Peyer's patch (tissue), 4 donors: ENCODE measurements at places on chromosomes 3 and 15. TPM values are rescaled to one million over a fixed set of nuclear protein-coding genes. Genes with fewer than 3 reads are reported as not detected.

Gene CEP152
- 43.7 TPM for total RNA-seq

Gene ABHD5
- 25.5 TPM for total RNA-seq

Gene ATP13A4
- total RNA-seq, result not detected

Gene VIPR1
- 320 TPM for total RNA-seq

Gene CCDC39
- not detected for total RNA-seq

Gene FOXB1
- not detected for total RNA-seq

Gene CAPN3
- total RNA-seq, result 76.7 TPM

Gene LRRC2
- total RNA-seq, result 23.9 TPM

Gene SLC28A1
- total RNA-seq, result 61.1 TPM

Gene AHSG
- not detected for total RNA-seq

Gene CILP
- 20.6 TPM for total RNA-seq

Gene CGNL1
- total RNA-seq, result 2.1 TPM

Gene ADAMTS17
- total RNA-seq, result 7.2 TPM

Gene SEMA5B
- total RNA-seq, result 6.8 TPM

Gene MOBP
- total RNA-seq, result not detected

Gene STAG1
- 34.0 TPM for total RNA-seq

Gene PPM1L
- total RNA-seq, result 17.8 TPM

Gene NR1I2
- total RNA-seq, result 572 TPM

Gene ATP8B4
- total RNA-seq, result 4.9 TPM

Gene GOLGA8J
- not detected for total RNA-seq

Gene UQCRC1
- 695 TPM for total RNA-seq

Gene NANOGP8
- not detected for total RNA-seq

Gene NR2E3
- 1.3 TPM for total RNA-seq

Gene GP5
- total RNA-seq, result not detected

Gene FAM174B
- 9.0 TPM for total RNA-seq

Gene ITIH1
- total RNA-seq, result not detected

Gene HTR3E
- not detected for total RNA-seq

Gene ANKRD63
- total RNA-seq, result not detected

Gene IL5RA
- total RNA-seq, result 2.1 TPM

Gene TEX264
- 22.3 TPM for total RNA-seq

Gene SLC22A14
- not detected for total RNA-seq

Gene OR5H6
- total RNA-seq, result not detected

Gene SMCO1
- total RNA-seq, result not detected

Gene FGF7
- 1.2 TPM for total RNA-seq

Gene HRG
- not detected for total RNA-seq

Gene PROK2
- not detected for total RNA-seq

Gene SPATA12
- not detected for total RNA-seq

Gene ZNF80
- total RNA-seq, result not detected

Gene EFHB
- total RNA-seq, result not detected

Gene BDH1
- 269 TPM for total RNA-seq

Gene FETUB
- not detected for total RNA-seq

Gene TTC23
- 32.2 TPM for total RNA-seq

Gene SLC2A2
- total RNA-seq, result 115 TPM

Gene APOD
- 41.3 TPM for total RNA-seq

Gene KNG1
- 0.57 TPM for total RNA-seq

Gene ASB14
- total RNA-seq, result not detected

Gene DPH6
- total RNA-seq, result 33.8 TPM

Gene SKOR1
- 5.0 TPM for total RNA-seq

Gene GOLGA8T
- 0.80 TPM for total RNA-seq

Gene ARF4
- 99.9 TPM for total RNA-seq

Gene ST3GAL6
- total RNA-seq, result 1.6 TPM

Gene TRMT10C
- total RNA-seq, result 14.5 TPM

Gene ARHGAP31
- total RNA-seq, result 19.0 TPM
